ENCODE measurements at places on chromosomes 7 and 10. TPM values are rescaled to one million over a fixed set of nuclear protein-coding genes. Genes with fewer than 3 reads are reported as not detected.

The FAM25G gene
- not detected for polyA plus RNA-seq

The SPDYE2B gene
- polyA plus RNA-seq, result 0.62 TPM

The SH2D4B gene
- 0.15 TPM for polyA plus RNA-seq

The ITIH5 gene
- polyA plus RNA-seq, result 22.0 TPM

The FAM25C gene
- not detected for polyA plus RNA-seq

Data from right renal pelvis (tissue), 4 donors.